ENCODE measurements at places on chromosomes 6 and 20.

- no peak for DNase-seq
Observed at GRCh38 chr6:152981989-152982903, 595 bp downstream of the FBXO5 start.

GRCh38 chr6:157679605-157680580 is 143.2 kb upstream of the SNX9 start:
- no peak for DNase-seq

DNA sequence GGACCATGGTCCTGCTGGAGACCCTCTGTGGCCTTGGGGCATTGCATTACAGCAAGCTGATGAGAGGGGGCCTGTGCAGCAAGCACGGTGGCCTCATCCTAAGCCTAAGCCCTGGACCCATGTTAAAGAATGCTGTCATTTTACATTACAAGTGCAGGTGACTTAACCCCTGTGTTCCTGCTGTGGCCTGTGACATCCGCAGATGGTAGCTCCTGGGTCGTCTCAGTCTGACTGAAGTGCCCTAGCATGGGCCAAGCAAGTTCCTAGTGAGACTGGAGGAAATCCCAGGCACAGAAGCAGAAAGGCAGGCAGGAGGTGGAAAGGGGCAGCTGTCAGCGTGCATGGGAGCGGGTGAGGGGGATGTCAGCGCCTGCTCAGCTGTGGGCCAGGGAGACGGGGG is 252.4 kb downstream of the FNDC1 start:
- no peak for DNase-seq

DNA sequence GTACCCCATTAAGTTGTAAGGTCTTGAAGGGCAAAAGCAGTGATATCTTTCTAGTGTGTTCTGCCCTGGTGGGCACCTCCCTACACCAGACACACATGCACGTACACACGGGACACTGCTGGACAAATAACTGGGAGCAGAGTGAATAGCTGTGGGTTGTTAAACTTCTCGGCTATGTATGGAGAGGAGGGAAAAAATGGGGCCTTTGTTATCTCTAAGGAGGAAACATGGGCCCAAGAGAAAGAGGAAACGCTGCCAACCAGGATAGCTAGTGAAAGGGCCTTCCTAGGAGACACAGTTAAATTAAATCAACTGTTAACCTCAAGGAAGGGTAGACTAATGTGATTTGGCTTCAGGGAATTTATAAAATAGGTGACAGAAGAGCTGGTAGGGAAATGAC is 169.7 kb downstream of the MYLK4 start:
- DNase-seq, result no peak

DNA sequence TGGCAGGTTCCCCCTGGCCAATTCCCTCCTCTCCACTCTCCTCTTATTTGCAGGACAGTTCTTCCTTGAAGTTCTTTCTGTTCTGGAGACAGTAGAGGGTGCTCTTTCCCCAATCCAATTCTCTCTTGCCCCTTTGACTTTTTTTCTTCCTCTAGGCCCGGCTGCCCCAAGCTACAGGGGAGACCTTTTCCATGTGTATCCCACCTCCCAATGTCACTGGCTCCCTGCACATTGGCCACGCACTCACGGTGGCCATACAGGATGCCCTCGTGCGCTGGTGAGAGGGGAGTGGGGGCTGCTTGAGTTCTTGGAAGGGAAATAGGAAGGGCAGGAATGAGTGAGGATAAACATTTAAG is 1.5 kb downstream of the VARS2 start:
- DNase-seq, result peak; percentile 26

GRCh38 chr20:5172167-5172601 is 45.4 kb downstream of the CDS2 start:
- DNase-seq, result no peak

- no peak for DNase-seq
Observed at GRCh38 chr6:137080711-137081110, 35.9 kb upstream of the IL20RA start.

All from CD4-positive, alpha-beta T cell treated with Interleukin-4 for 4 hours (primary cell).